ENCODE measurements at places on chromosomes 11 and 22.

- DNase-seq = no peak
These were observed 21.6 kb upstream of the CSNK1E start for GRCh38 chr22:38338772-38339379.

GRCh38 chr11:111422494-111423249, 43.6 kb upstream of the POU2AF1 start:
- peak; percentile 12 for DNase-seq

- no peak for DNase-seq
These were observed 113.6 kb upstream of the SEZ6L start for GRCh38 chr22:26055693-26056092.

DNA sequence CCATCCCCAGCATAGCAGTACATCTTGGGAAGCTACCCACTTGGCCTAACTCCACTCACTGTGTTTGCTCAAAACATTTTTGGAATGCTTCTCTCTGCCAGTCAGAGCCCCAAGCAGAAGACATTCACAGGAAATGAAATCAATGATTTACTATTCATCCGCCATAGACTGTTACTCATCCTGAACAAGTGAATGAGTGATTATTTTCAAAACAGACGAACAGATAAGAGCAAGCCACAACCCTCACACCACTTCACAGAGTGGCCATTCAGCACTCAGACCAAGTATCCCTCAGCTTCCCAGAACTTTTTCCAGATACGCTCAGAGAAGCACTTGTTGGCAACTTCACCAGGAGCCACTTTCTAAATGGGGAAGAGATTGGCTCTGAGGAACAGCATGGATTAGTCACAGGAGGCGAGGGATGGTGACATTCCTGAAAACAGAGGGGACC, 13.0 kb upstream of the UBASH3B start:
- DNase-seq = no peak

DNA sequence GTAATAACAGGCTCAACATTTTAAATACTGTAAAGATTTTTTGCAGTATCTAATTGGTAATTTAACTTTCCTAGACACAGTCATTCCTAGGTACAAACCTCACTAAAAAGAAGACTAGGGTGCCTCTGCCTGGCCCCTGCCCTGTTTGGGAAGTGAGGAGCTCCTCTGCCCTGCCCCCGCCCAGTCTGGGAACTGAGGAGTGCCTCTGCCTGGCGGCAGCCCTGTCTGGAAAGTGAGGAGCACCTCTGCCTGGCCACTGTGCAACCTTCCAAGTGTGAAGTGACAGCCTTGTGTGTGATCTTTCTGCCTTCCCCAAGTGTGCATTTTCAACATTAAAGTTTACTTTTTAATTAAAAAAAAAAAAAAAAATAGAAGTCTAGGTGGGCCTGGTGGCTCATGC, 4.2 kb downstream of the CHORDC1 start:
- DNase-seq = no peak
